ENCODE measurements at places on chromosomes 6 and 20. TPM values are rescaled to one million over a fixed set of nuclear protein-coding genes. Genes with fewer than 3 reads are reported as not detected.

The NRN1 gene
- 0.74 TPM for total RNA-seq

The HLA-DPA1 gene
- total RNA-seq, result 1.5 TPM

The DNAH8 gene
- total RNA-seq, result 0.09 TPM

The CDH26 gene
- total RNA-seq, result not detected

- peaks cover 35% of the 10 kb centered on the region for H3K27me3 ChIP-seq
- no peak overlapping the region for H3K27ac ChIP-seq
- H3K4me3 ChIP-seq, result peak overlapping the region; percentile 89
- H3K36me3 ChIP-seq, result peaks cover 4% of the 10 kb centered on the region
Measured at GRCh38 chr20:38747495-38748096, 664 bp upstream of the ACTR5 start.

- no peak overlapping the region for H3K4me3 ChIP-seq
- H3K27ac ChIP-seq, result no peak overlapping the region
- peaks cover 33% of the 10 kb centered on the region for H3K4me1 ChIP-seq
- no peak for DNase-seq
- H3K27me3 ChIP-seq, result peaks cover 16% of the 10 kb centered on the region
- H3K36me3 ChIP-seq, result no peaks in the 10 kb centered on the region
Measured at GRCh38 chr20:63258781-63259180, 4.5 kb upstream of the NKAIN4 start.

DNA sequence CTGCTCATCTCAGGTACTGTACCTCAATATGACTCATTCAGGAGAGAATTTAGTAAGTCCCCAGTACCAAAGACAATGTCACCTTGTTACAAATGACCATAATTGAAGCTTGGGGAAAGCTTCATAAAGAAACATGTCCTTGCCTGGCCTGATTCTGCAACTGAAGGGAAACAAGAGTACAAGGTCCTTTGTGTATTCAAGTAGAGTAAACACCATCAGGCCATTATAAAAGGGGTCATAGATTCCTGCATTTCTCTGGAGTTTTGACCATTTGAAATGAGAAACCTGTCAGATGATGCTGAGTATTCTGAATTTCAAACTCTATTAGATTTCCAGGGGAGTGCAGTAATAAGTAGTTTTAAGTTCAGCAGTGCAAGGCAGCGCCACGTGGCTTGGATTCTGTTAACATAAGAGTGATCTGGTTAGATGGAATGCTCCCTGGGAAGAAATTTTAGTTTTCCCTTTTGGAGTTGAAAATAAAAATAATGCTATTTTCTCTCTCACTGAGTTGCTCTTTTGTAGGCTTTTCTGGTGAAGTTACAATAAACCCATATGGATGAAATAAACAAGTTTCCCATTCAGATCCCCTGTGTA is 1054.3 kb downstream of the EPHA7 start:
- H3K27me3 ChIP-seq, result no peaks in the 10 kb centered on the region
- no peak for DNase-seq
- no peaks in the 10 kb centered on the region for H3K4me1 ChIP-seq
- H3K4me3 ChIP-seq, result no peak overlapping the region
- H3K36me3 ChIP-seq, result no peaks in the 10 kb centered on the region

GRCh38 chr6:122709922-122710512 is 69.5 kb upstream of the FABP7 start:
- peaks cover 28% of the 10 kb centered on the region for H3K4me1 ChIP-seq
- H3K4me3 ChIP-seq, result no peak overlapping the region
- H3K36me3 ChIP-seq, result no peaks in the 10 kb centered on the region
- no peak for DNase-seq
- no peaks in the 10 kb centered on the region for H3K27me3 ChIP-seq

DNA sequence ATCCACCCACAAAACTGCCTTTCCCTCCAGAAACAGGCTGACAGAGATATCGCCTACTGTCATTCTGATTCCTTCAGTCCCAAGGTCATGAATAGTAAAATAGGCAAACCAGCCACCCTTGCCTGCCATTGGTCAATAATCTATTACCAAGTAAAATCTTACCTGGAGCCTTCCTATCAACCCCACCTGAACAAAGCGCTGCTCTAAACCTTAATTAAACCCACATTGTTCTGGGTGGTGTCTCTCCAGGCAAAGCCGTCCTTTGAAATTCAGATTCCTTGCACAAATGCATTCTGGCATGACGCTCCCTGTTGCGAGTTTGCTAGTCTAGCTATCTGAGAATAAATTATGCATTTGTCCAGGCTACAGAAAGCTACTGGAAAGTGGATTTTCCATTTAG is 291.6 kb upstream of the ECI2 start:
- H3K4me3 ChIP-seq, result no peak overlapping the region
- H3K36me3 ChIP-seq, result no peaks in the 10 kb centered on the region
- peak; percentile 41 for DNase-seq
- peaks cover 3% of the 10 kb centered on the region for H3K4me1 ChIP-seq
- no peaks in the 10 kb centered on the region for H3K27me3 ChIP-seq
- no peak overlapping the region for H3K27ac ChIP-seq

DNA sequence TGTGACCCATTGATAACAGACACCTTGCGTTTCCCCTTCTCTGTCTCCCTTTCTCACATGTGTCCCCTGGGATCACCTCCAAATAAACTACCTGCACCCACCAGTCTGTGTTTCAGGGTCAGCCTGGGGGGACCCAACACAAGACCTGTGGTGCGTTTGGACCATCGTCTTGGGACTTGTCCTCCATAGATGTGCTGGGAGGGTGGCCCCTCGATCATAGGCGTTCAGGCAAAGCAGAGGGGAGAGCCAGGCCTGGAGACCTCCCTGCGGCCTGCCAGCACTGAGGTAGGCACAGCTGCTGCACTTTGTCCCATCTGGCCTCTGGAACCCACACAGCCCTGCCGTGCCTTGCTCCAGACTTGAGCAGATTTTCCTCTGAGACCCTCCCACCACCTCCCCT is 18.1 kb downstream of the CST9 start:
- H3K4me3 ChIP-seq, result no peak overlapping the region
- no peak overlapping the region for H3K27ac ChIP-seq
- no peaks in the 10 kb centered on the region for H3K4me1 ChIP-seq
- no peak for DNase-seq

DNA sequence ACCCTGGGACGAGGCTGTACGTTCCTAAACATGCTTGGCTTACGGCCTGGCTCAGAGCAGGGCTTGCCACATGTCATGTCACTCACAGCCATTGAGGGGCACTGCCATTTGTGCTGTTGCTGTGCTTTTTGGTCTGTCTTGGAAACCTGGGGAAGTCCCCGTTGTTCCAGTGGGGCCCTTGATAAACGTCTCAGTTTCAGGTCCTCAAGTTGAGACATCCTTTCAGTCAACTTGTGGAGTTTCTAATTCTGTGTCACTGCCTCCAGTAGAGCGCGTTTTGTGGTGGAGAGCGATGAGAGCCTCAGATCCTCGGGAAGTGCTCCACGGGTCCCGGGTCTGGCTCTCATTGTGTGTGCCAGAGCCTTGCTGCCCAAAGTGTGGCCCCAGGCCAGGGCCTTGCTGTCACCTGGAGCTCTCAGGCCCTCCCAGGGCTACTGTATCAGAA is 43.0 kb upstream of the CCR6 start:
- peaks cover 13% of the 10 kb centered on the region for H3K4me1 ChIP-seq
- H3K4me3 ChIP-seq, result no peak overlapping the region
- no peak overlapping the region for H3K27ac ChIP-seq
- no peak for DNase-seq
- H3K27me3 ChIP-seq, result no peaks in the 10 kb centered on the region
